Naive thymus-derived CD8-positive, alpha-beta T cell (primary cell): ENCODE measurements at places on chromosomes 16 and 17.

- DNase-seq: no peak
Measured at GRCh38 chr17:54770836-54771235, 129.8 kb upstream of the TOM1L1 start.

DNA sequence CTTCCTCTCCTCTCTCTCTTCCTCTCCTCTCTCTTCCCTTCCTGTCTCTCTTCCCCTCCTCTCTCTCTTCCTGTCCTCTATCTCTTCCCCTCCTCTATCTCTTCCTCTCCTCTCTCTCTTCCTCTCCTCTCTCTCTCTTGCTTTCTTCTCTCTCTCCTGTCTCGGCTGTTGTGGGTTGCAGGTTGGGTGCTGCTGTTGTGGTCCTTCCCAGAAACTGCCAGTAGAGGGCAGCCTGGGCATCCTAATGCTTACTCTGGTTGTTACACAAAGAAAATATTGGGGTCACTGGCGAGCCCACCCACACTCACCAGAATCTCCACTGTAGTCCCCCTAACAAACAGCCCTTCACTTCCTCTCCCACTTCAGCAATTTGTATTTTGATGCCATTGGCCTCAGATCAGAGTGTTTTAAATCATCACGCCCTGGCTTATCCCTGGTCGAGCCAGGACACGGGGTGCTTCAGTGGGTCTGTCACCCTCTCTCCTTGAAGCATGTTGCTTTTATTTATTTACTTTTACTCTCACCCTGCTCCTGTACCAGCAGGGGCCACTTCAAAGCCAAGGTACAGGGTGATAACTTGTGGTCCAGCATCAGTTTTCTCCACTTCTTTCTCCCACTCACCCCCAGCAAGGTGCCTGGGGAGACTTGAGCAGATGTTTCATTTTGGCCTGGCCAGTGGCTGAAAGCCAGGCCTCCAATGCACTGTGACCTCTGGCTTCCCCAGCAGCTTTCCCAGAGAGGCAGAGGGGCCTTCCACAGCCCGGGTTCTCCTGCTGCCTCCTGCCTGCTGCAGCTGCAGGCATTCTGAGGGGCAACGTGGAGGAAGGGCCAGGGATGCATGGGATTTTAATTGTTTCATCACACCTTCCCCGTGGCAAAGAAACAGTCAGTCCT, 4.7 kb upstream of the MMP15 start:
- DNase-seq: peak; percentile 72

DNA sequence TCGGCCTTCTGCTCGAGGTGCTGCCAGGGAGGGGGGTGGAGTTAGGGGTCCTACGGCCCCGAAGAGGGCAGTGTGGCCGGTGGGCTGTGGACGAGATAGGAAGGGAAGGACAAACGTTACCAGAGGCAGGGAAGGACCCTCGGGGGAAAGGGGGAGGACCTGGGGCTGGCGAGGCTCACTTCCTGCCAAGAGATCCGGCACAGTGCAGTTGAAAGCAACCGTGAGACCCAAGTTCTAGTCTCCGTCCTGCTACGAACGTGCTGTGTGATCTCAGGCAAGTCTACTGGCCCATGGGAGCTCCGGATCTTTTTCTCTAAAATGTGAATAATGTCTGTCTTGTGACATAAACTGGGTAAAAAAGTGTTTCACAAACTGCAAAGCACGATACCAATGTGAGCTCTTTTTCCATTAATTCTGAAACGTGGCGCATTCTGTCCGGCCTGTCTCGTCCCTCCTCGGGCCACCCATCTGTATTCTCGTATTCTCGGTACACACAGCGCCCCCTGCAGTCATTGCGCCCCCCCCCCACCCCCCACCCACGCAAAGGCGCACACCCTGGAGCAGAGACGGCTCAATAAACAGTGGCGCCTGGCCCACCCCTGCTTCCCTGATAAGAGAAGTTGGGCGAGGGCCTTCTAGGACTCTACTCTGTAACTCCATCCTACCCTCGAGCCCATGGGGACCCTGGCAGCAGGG, 8.8 kb downstream of the CYGB start:
- peak; percentile 29 for DNase-seq

DNA sequence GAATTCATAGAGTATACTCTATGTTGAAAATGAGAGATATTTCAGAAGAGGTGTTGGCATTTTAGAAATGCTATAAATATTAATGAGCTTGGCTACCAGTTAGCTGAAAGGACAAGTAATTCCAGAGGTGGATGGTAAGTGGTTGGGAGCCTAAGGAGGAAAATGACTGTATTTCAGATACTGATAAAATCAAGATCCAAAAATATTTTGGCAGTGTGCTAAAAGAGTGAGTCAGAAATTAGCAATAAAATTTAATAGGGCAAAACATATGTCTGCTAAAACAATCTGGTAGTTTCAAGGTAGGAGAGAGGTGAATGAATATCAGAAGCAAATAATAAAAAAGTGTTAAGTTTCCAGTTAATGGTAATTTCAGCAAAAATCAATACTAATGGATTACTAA, 1287.9 kb downstream of the CDH8 start:
- no peak for DNase-seq

DNA sequence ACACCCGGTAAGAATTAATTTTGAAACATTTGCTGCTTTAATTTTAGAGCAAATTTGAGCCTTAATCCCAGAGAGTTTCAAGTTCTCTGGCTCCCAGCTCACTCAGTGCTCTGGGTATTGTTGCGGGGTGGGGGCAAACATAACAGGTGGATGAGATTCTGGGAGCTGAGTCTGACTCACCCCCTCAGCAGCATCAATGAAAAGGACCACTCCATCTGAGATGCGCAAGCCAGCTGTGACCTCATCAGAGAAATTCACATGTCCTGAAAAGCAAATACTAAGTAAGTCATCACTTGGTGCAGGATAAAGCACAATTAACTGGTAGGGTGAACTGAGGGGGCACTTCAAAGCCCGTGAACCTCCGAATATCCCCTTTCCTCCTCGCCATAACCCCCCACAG, 19.9 kb downstream of the EFTUD2 start:
- DNase-seq: no peak

DNA sequence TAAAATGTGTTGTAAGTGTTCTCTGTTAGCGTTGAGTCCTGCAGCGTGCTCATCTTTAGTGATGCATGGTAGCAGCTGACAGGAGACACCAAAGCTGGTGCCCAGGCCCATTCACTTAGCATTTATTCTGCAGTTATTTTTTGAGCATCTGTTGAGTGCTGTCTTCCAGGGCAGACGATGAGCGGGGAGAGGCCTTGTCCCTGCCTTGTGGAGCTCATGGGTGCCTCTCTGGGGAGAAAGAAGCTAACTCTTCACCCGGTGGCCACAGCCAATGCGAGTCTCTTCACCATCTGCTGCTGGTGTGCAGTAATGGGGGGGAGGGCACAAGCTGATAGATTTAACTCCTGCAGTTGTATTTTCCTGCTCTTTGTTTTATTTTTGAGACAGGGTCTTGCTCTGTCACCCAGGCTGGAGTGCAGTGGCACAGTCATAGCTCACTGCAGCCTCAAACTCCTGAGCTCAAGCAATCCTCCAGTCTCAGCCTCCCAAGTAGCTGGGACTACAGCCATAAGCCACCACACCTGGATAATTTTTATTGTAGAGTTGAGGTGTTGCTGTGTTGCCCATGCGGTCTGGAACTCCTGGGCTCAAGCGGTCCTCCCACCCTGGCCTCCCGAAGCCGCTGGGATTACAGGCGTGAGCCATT, 30.5 kb downstream of the GPT2 start:
- no peak for DNase-seq

DNA sequence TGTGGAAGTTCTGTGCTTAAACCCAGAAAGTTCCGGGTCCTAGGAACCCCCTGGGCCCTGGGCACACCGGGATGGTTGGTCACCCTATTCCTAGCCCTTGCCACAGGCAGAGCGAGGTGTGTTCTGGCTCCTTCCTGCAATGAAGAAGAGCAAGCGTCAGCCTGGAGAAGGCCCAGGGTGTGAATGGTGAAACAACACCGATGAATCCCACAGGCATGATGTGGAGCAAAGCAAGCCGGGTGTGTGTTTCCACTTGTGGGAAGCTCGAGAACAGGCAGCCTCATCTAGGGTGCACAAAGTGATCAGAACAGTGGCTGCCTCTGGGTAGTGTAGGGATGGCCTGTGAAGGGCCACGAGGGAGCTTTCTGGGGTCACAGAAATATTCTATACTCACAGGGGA, 13.8 kb downstream of the KCNG4 start:
- no peak for DNase-seq

DNA sequence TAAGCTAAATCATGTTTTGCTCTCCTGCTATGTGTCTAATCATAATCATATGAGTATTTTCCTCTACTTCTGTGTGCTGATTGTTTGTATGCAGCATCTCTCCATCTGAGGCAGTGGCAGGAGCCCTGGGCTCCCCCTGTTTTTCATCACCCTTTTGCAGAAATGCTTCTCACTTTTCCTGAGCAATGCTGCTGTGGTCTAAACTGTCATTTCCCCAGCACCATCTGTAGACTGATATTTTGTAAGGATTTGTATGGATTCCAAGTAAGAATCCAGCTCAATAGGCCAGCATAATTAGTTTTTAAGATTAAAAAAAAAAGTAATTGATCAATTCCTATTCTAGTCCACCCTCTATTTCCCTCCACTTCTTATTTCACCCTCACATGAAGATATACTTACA, 257.0 kb upstream of the CPHXL start:
- no peak for DNase-seq

GRCh38 chr17:51166987-51167931, 1.0 kb downstream of the NME2 start:
- DNase-seq: peak; percentile 58

GRCh38 chr17:36602030-36602748, 806 bp downstream of the MRM1 start:
- DNase-seq: no peak

- DNase-seq: no peak
Measured at GRCh38 chr16:52963212-52963854, 89.4 kb downstream of the CHD9NB start.

- DNase-seq: no peak
Measured at GRCh38 chr17:61448042-61448441, 4.2 kb upstream of the TBX4 start.

DNA sequence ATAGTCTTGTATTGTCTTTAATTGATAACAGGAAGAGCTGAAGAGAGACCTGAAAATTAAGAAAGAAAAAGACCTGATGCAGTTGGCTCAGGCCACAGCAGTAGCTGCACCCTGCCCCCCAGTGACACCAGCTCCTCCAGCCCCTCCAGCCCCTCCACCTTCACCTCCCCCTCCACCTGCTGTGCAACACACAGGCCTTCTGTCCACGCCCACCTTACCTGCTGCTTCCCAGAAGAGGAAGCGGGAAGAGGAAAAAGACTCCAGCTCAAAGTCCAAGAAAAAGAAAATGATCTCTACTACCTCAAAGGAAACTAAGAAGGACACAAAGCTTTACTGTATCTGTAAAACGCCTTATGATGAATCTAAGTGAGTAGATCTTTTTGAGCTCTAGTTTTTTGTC, 36.8 kb downstream of the C17orf58 start:
- DNase-seq: no peak

- DNase-seq: no peak
Measured at GRCh38 chr17:68953340-68953997, 1.7 kb downstream of the ABCA8 start.

DNA sequence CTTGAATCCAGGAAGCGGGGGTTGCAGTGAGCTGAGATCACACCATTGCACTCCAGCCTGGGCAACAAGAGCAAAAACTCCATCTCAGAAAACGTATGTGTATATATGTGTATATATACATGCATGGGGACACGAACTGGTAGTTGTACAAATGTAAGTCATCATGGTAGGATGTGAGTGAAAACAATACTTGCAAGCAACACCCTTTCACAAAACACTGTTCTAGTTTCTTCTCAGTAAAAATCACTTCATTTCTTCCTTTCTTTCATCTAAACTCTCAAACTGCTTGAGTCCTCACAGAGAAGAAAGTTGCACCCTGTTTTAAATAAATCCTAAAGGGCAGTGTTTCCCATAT, 51.8 kb downstream of the METTL16 start:
- DNase-seq: no peak

- no peak for DNase-seq
Measured at GRCh38 chr16:70434484-70435260, 4.2 kb downstream of the ST3GAL2 start.

DNA sequence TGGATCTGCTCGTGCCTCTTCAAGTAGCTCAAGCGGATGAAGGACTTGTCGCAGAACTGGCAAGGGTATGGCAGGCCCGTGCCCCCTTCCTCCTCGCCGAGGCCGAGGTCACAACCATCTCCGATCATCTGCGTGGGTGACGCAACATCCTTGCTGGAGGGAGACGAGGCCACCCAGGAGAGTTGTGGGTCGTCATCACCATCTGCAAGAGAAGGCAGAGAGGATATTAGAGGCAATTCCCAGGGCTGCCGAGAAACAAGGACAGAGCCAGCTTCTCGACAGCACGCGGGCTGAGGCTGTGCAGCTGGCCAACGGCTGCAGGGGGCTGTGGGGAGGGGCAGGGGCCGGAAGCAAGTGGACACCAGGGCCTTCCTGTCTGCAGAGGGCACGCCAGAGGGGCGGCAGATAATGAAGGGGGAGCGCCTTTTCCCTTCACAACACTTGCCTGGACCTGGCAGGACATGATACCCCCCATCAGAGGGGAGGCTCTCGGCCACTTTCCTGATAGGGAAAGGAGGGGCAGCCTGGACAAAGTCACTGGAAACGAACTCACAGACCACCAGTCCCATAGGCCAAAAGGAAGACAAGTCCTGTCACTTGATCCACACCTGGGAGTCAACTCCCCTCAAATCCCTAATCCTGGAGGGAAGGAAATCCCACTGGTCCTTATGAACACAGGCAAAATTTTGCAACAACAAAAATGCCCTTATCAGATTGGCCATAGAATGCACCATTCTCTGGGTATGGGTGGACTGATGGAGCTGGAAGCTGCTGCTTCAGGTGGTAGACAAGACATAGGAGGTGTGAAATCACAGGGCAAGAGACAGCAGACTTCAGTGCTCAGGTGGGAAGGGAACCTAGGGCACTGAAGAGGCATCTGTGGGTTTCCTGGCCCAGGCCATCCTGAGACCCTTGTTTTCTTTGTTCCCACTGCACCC, 217.0 kb downstream of the ZNF423 start:
- no peak for DNase-seq

DNA sequence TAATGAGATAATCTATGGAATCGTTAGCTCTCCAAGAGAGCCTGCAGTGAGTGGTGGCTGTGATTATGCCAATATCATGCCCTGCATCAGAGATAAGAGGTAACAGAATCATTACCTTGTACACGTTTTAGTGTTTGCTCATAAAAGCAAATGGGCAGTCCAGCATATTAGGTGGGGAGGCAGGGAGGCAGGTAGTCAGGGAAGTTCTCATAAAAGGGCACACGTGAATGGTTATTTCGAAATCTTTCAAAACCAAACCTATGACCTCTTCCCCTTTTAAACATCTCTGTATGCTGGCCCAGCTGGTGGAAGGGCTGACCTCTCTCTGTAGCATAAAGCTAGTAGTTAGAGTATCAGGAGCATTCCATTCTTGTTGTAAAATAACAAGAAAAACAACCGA, 51.7 kb downstream of the VAT1L start:
- DNase-seq: no peak
